ENCODE measurements at places on chromosomes 4 and X.

DNA sequence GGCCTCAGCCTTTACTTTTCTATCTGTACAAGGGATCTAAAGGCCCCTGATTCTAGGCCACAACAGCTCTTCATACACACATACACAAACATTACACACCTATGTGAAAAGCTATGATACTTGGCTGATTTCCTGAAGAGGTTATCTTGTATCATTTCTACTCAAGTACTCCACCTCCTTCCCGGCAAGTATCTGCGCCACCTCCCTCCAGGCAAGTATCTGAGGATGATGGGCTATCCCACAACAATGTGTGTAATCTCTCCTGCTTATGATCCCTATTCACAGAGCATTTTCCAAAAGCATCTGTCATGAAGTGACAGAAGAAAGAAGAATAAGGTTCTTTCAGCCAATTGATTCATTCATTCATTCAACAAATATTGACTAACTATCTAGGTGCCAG, 36.8 kb downstream of the AFAP1 start:
- no peak for DNase-seq

GRCh38 chr4:86845593-86845992, 3.6 kb downstream of the SLC10A6 start:
- no peak for DNase-seq

DNA sequence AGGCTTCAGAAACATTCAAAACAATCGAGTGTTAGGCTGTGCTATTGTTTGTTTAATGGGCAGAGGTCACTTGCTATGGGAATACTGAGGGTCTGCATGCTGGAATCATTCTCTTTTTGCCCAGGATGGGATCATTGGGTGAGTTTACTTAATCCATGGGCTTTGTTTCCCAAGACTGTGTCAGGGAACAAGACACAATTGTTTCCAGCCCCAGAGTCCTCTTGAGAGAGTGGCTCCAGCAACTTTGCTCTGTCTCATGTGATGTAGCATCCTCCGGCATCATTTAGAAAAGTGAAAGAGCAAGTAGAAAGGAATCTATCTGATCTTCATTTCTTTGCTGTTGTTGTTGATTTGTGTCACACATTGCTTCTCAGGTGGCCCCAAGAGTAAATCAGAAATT, 1.8 kb downstream of the TENM3 start:
- DNase-seq: no peak

DNA sequence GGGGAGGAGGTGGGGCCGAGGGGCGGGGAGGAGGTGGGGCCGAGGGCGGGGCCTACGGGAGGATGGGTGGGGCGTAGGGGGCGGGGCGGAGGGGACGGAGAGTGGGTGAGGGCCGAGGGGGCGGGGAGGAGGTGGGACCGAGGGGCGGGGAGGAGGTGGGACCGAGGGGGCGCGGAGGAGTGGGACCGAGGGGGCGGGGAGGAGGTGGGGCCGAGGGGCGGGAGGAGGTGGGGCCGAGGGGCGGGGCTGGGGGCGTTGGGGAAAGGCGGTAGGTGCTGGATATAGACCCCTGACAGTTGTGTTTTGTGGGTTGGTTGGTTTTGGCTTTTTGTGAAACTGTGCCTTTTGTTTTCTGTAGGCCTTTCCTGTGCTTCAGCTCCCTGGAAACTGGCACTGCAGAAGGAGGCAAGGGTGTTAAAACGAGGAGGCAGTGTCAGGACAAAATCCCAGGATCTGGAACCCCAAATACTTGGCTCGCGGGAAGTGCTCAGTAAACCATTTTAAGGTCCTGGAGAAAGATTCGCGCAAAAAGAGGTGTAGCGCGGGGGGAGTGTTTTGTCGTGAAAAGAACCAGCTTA, 580 bp upstream of the MMGT1 start:
- peak; percentile 62 for DNase-seq

DNA sequence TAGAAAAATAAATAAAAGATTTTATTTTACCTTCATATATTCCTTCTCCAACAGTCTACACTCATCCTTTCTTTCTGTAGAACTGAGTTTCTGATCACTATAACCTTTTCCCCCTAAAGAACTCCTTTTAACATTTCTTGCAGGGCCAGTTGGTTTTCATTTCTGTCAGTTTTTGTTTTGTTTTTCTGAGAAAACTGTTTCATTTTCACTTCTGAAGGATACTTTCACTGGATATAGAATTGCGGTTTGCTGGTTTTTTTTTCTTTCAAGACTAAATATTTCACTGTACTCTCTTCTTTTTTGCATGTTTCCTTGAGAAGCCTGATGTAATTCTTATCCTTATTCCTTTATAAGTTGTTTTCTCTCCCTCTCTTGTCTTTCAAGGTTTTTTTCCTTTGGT, 90.4 kb upstream of the EOLA2 start:
- DNase-seq: no peak

DNA sequence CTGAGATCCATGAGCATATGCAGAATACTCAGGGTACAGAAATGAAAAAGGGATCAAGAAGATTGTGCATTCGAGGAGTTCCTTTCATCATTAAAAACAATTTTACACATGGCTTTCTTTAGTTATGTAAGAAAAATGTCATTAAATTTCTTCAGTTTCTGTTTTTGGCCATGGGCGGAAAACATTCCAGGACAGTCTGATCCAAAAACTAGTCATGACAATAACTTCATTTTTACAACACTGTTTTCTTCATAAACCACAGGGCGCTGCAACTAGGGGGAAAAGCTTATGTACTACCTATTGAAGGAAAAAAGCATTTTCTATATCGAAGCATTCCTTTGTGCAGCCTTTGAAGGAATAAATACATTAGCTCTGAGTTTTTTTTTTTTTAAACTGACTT, 28.2 kb downstream of the IL13RA1 start:
- DNase-seq: no peak

DNA sequence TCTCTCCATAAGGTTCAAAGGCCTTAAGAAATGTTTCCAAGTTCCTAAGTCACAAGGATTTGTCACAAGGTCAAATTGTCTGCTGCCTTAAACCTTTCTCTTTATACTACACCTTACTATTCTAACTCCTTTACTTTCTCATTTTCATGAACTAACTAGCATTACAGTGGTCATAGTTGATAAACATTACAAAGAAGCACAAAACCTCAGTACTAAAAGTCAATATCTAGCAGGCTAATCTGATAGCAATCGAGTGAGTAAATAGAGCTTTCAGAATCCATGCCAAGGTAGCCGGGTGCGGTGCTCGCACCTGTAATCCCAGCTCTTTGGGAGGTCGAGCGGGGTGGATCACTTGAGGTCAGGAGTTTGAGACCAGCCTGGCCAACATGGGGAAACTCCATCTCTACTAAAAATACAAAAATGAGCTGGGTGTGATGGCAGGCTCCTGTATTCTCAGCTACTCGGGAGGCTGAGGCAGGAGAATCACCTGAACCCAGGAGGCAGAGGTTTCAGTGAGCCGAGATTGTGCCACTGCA, 510.0 kb downstream of the GBA3 start:
- DNase-seq: no peak

GRCh38 chr4:151887031-151887815, 126.4 kb upstream of the GATB start:
- DNase-seq: no peak

DNA sequence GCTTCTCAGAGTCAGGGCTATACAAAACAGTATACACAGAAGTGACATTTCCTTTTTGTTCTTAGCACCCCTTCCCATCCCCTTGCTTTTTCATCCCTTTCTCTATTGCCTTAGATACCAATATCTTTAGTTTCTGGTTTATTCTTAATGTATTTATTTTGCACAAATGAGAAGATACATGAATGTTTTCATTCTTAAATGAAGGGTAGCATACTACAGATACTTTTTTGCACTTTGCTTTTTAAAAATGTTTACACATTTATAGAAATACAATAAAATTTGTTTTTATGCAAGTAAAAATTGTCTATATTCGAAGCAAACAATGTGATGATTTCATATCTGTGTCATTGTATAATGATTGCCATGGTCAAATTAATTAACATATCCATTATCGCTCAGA, 33.1 kb downstream of the TSPAN7 start:
- no peak for DNase-seq

- DNase-seq: no peak
Observed at GRCh38 chr4:3416821-3417221, 24.9 kb upstream of the HGFAC start.

DNA sequence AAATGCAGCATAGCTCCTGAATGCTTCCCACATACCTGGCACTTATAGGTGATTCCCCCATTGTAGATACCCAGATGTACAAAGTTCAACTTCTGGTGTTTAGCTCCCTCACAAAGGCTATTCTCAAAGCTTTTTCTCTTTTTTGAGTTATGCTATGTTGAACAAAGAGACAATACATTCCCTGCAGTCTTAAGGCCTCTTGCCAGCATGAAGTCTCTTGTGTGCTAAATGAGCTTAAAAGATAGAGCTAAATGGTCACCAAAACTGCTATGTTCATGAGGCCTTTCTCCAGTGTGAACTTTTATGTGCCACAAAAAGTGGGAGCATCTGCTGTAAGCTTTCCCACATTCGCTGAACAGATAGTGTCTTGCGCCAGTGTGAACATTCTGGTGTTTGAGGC, 111.2 kb upstream of the TMEM47 start:
- DNase-seq: no peak

- no peak for DNase-seq
Observed at GRCh38 chr4:111630705-111631104, 514.5 kb upstream of the FAM241A start.

DNA sequence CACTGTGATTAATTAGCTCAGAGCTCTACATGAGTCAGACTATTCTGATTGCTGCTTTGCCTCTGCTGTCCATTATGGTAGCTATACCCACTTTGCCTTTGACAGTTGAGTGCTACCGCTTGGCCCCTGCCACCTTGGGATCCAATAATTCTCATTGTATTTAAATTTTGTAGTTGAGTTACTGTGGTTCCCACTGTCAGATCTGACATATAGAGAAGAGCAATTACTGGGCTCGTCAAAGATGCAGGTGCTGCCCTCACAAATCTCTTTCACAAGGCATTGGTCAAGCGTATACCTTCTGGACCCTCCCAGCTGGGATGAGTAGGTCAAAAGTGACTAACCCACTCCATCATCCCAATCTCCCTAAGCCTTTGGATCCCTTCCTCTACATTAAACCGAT, 18.3 kb upstream of the PRDM8 start:
- DNase-seq: no peak

DNA sequence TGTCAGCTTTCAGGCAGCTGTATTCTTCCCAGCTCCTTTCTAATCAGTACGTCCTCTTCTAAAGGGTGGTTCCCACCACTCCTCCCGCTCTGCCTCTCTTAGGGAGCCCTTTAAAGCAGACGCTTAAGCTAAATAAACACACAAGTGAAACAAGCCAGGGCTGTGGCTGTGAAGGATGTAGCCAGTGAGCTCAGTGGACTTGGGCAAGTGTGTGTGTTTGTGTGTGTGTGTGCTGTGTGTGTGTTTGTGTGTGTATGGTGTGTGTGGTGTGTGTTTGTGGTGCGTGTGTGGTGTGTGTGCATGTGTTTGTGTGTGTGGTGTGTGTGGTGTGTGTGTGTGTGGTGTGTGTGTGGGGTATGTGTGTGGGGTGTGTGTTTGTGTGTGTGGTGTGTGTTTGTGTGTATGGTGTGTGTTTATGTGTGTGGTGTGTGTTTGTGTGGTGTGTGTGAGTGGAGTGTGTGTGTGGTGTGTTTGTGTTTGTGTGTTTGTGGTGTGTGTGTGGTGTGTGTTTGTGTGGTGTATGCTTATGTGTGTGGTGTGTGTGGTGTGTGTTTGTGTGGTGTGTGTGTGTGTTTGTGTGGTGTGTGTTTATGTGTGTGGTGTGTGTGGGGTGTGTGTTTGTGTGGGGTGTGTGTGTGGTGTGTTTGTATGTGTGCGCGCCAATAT, 283.3 kb downstream of the PTTG2 start:
- DNase-seq: no peak

DNA sequence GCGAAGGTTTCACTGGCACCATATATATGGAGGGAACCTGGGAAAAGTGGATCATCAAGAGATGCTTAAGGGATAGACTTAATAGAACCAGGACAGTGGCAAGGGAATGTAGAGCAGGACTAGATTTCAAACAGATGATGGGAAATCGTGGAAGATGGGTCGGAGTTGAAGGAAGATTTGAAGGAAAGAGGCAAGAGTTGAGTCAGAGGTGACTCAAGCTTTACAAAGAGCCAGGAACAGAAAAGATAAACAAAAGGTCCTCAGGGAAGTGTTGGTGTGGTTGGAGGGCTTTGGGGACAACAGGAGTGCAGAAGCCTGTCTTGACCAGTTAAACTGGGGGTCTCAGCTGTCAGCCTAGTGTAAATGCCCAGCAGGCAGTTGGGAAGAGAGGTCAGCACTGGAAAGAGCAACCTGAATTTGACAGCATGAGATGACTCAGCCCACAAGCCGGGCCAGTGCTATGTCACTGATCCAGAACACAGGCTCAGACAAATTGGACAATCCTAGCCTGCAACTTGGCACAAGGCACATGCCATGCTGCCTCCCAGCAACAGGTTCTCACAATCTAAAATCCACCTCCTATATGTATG, 230.5 kb downstream of the IDS start:
- no peak for DNase-seq

DNA sequence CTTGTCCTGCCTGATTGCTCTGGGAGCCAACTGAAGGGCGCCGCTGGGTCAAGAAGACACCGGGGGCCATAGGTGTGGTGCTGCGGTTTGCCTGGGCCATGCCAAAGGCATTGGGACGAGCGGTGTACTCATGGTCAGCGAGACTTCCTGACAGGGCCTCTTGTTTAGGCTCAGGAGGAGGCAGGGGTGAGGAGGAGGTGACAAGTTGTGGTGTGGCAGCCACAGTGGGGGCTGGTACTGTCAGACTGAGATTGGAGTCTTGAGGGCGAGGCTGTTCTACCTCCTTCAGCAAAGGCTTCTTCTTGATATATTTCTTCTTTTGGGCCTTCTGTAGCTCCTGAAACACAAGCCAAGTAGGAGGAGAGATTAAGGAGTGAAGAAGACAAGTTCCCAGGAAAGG, 104.1 kb downstream of the PHF8 start:
- DNase-seq: no peak

DNA sequence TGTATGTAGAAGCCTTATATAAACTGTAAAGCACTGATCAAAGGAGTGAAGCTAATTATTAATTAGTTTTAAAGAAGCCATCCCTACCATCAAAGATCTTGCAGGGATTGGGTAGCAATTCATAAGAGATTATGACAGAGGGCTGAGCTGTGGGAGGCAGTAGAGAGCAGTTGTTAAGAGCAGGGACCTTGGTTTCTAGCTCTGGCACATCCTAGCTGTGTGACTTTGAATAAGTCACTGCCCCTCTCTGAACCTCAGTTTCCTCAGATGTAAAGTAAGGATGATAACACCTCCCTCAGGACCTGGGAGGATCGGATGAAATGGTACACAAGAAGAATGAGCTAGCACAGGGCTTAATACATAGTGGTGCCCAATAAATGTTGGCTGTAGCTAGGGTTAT, 45.4 kb downstream of the APLN start:
- DNase-seq: no peak

GRCh38 chr4:37675587-37676290, 10.4 kb downstream of the RELL1 start:
- no peak for DNase-seq

Data from stimulated activated CD4-positive, alpha-beta T cell treated with anti-CD3 and anti-CD28 coated beads, Interleukin-1b, Interleukin-23, amount 100 ng/mL, for 24 hours (primary cell).